ENCODE measurements at places on chromosomes 1 and 21. TPM values are rescaled to one million over a fixed set of nuclear protein-coding genes. Genes with fewer than 3 reads are reported as not detected.
A peak's percentile ranks its signal among the peaks of the same experiment; 100 is the strongest.

- peaks cover 43% of the 10 kb centered on the region for H3K27me3 ChIP-seq
- H3K36me3 ChIP-seq: no peaks in the 10 kb centered on the region
- peaks cover 34% of the 10 kb centered on the region for H3K4me1 ChIP-seq
- peak overlapping the region; percentile 98 for H3K27ac ChIP-seq
Measured at GRCh38 chr1:58783090-58783992, 506 bp downstream of the JUN start.

ETNK2 gene
- total RNA-seq: 18.3 TPM

PLA2G2C gene
- total RNA-seq: not detected

- DNase-seq: no peak
- H3K36me3 ChIP-seq: peaks cover 7% of the 10 kb centered on the region
- no peaks in the 10 kb centered on the region for H3K4me1 ChIP-seq
Measured at GRCh38 chr1:200973937-200974657, 49.4 kb downstream of the KIF21B start.

FAM20B gene
- 36.1 TPM for total RNA-seq

GRCh38 chr1:111704776-111705175 is 34.4 kb downstream of the INKA2 start:
- no peak overlapping the region for H3K27ac ChIP-seq
- DNase-seq: no peak
- peaks cover 25% of the 10 kb centered on the region for H3K36me3 ChIP-seq
- H3K27me3 ChIP-seq: no peaks in the 10 kb centered on the region
- H3K4me1 ChIP-seq: no peaks in the 10 kb centered on the region

GRCh38 chr21:25589887-25590286 is 17.4 kb downstream of the MRPL39 start:
- DNase-seq: no peak
- H3K4me1 ChIP-seq: no peaks in the 10 kb centered on the region
- H3K27ac ChIP-seq: no peak overlapping the region
- no peaks in the 10 kb centered on the region for H3K27me3 ChIP-seq
- no peak overlapping the region for H3K4me3 ChIP-seq
- peaks cover 58% of the 10 kb centered on the region for H3K36me3 ChIP-seq

C1orf141 gene
- not detected for total RNA-seq

DNA sequence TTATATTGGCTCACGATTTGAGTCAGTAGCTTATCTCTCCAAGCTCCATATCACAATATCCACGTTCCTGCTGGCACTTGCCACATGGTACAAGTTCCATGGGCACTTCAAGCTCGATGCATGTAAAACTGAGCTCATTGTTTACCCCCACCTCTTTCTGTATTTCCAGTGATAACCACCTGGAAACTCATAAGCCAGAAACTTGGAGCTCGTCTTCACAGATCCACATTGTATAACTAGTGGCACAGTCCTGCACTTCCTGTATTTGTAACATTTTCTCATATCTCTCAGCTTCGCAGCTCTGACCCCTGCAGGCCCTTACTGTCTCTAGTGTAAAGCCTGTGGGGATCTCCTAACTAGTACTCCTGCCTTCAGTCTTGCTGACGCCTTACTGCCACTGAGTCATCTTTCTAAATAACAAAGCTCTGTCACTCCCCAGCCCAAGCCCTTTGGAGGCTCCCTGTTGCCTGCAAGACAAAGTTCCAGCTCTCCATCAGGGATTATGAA is 6.5 kb upstream of the C2CD4D start:
- peaks cover 13% of the 10 kb centered on the region for H3K4me1 ChIP-seq
- no peak overlapping the region for H3K4me3 ChIP-seq
- H3K27me3 ChIP-seq: peaks cover 9% of the 10 kb centered on the region
- H3K36me3 ChIP-seq: peaks cover 3% of the 10 kb centered on the region
- DNase-seq: no peak

GRCh38 chr1:116433275-116434257 is 60.5 kb downstream of the ATP1A1 start:
- H3K27me3 ChIP-seq: no peaks in the 10 kb centered on the region
- H3K27ac ChIP-seq: no peak overlapping the region
- no peak for DNase-seq
- no peaks in the 10 kb centered on the region for H3K4me1 ChIP-seq
- H3K4me3 ChIP-seq: no peak overlapping the region
- no peaks in the 10 kb centered on the region for H3K36me3 ChIP-seq

GRCh38 chr1:204598319-204598969 is 82.2 kb downstream of the MDM4 start:
- H3K4me1 ChIP-seq: peaks cover 37% of the 10 kb centered on the region
- H3K36me3 ChIP-seq: no peaks in the 10 kb centered on the region
- H3K27ac ChIP-seq: no peak overlapping the region
- peaks cover 5% of the 10 kb centered on the region for H3K27me3 ChIP-seq

DNA sequence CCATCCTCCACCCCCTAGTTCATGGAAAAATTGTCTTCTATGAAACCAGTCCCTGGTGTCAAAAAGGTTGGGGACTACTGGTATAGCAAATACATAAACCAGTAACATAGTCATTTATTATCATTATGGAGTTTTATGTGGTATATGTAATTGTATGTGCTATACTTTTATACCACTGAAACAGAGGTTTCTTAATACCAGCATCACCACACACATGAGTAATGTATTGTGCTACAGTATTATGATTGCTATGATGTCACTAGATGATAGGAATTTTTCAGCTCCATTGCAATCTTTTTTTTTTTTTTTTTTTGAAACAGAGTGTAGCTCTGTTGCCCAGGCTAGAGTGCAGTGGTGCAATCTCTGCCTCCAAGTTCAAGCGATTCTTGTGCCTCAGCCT is 5.7 kb upstream of the PAXBP1 start:
- no peaks in the 10 kb centered on the region for H3K36me3 ChIP-seq
- H3K4me1 ChIP-seq: peaks cover 9% of the 10 kb centered on the region
- no peaks in the 10 kb centered on the region for H3K27me3 ChIP-seq

DNA sequence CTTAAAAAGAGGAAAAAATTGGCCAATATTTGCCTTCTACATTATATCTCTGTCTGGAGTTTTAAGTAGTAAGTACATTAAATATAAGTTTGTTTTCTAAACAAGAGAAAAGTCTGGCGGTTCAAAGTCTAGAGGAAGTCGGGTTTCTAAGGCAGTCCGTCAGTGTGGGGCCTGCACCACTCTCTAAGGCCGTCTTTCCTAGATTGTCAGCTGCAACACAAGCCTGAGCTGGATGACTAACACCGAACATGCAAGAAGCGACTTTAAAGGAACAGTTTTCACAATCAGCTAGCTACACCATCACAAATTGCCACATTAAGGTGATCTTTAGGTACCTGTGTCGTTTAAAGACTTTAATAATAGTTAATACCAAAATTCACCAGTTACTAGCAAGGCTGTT is 19.6 kb downstream of the CCSAP start:
- peak overlapping the region; percentile 22 for H3K27ac ChIP-seq
- peaks cover 20% of the 10 kb centered on the region for H3K36me3 ChIP-seq
- H3K27me3 ChIP-seq: no peaks in the 10 kb centered on the region
- H3K4me1 ChIP-seq: peaks cover 9% of the 10 kb centered on the region

ATP6V1G3 gene
- total RNA-seq: not detected

- H3K27ac ChIP-seq: no peak overlapping the region
- no peak overlapping the region for H3K4me3 ChIP-seq
- DNase-seq: no peak
- no peaks in the 10 kb centered on the region for H3K27me3 ChIP-seq
- H3K36me3 ChIP-seq: peaks cover 39% of the 10 kb centered on the region
Measured at GRCh38 chr1:28199328-28200233, 23.1 kb upstream of the PTAFR start.

GRCh38 chr1:29672416-29673227 is 436.3 kb downstream of the PTPRU start:
- DNase-seq: no peak
- H3K4me3 ChIP-seq: no peak overlapping the region

CZIB gene
- total RNA-seq: 41.6 TPM

DNA sequence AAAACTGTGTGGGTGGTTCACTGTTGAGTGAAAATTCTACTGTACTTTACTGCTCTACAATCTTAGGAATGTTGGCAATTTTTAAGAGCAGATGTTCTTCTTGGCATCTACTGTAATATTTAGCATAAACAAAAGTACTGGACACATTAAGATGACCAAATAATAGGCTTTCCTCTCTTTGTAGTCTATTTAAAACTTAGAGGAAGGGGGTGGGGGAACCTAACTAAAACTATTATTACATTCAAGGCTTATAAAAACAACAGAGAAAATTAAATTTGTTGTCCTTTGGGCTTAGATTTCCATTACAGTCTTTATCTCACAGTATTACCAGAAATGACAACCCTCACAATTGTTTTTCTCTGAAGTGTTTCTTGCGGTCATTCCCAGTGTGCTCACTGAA is 181.2 kb downstream of the PLPPR4 start:
- H3K27me3 ChIP-seq: no peaks in the 10 kb centered on the region
- DNase-seq: no peak
- no peaks in the 10 kb centered on the region for H3K36me3 ChIP-seq
- no peak overlapping the region for H3K27ac ChIP-seq

KRTAP23-1 gene
- not detected for total RNA-seq

GRCh38 chr1:118101999-118102398 is 83.0 kb downstream of the SPAG17 start:
- H3K27ac ChIP-seq: no peak overlapping the region
- H3K27me3 ChIP-seq: no peaks in the 10 kb centered on the region
- peaks cover 7% of the 10 kb centered on the region for H3K4me1 ChIP-seq
- no peak for DNase-seq

GBP5 gene
- total RNA-seq: 0.23 TPM

GRCh38 chr21:34305605-34306604 is 57.9 kb upstream of the KCNE2 start:
- H3K36me3 ChIP-seq: no peaks in the 10 kb centered on the region
- H3K27me3 ChIP-seq: no peaks in the 10 kb centered on the region
- no peak for DNase-seq
- no peaks in the 10 kb centered on the region for H3K4me1 ChIP-seq
- no peak overlapping the region for H3K27ac ChIP-seq
- H3K4me3 ChIP-seq: no peak overlapping the region

- H3K27ac ChIP-seq: no peak overlapping the region
- H3K4me1 ChIP-seq: peaks cover 24% of the 10 kb centered on the region
- no peaks in the 10 kb centered on the region for H3K36me3 ChIP-seq
- H3K4me3 ChIP-seq: no peak overlapping the region
- H3K27me3 ChIP-seq: peaks cover 12% of the 10 kb centered on the region
Measured at GRCh38 chr21:41596241-41596925, 88.4 kb upstream of the TMPRSS2 start.

PPT1 gene
- total RNA-seq: 111 TPM

SMIM1 gene
- total RNA-seq: 10.2 TPM

- DNase-seq: no peak
- H3K27me3 ChIP-seq: no peaks in the 10 kb centered on the region
- no peak overlapping the region for H3K4me3 ChIP-seq
- peak overlapping the region; percentile 78 for H3K27ac ChIP-seq
Measured at GRCh38 chr1:33295023-33295422, 25.9 kb downstream of the A3GALT2 start.

- H3K4me3 ChIP-seq: no peak overlapping the region
- H3K27ac ChIP-seq: no peak overlapping the region
- no peaks in the 10 kb centered on the region for H3K36me3 ChIP-seq
- H3K27me3 ChIP-seq: no peaks in the 10 kb centered on the region
- H3K4me1 ChIP-seq: no peaks in the 10 kb centered on the region
Measured at GRCh38 chr1:92509619-92510018, 22.9 kb upstream of the GFI1 start.

POTED gene
- not detected for total RNA-seq

- H3K4me1 ChIP-seq: no peaks in the 10 kb centered on the region
- H3K4me3 ChIP-seq: no peak overlapping the region
- no peaks in the 10 kb centered on the region for H3K27me3 ChIP-seq
- DNase-seq: no peak
Measured at GRCh38 chr21:25396135-25396711, 211.1 kb downstream of the MRPL39 start.

DNA sequence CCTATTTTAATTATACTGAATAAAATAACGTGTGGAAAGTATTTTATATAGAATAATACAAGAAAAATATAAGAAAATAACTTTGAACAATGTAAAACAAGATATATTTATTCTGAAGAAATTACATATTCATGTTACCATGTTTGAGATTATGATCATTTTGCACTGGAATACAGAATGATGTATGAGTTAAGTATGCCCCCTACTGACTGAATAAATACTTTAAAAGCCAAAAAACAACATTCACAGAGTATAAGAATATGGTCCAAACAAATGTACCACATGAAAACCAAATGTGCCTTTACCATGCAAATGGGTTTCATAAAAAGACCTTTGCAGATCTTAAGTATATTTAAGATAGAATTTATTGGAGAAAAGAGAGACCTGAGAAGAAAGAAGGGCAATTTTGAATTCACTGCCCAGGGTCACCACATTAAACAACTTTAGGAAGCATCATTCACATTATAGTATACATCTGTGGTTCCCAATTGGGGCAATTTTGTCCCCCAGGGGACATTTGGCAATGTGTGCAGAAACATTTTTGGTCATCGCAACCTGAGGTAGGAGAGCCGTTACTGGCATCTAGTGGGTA is 136.6 kb upstream of the GFI1 start:
- no peaks in the 10 kb centered on the region for H3K27me3 ChIP-seq
- H3K27ac ChIP-seq: no peak overlapping the region
- no peak for DNase-seq
- H3K4me3 ChIP-seq: no peak overlapping the region
- H3K4me1 ChIP-seq: no peaks in the 10 kb centered on the region

- H3K27me3 ChIP-seq: peaks cover 17% of the 10 kb centered on the region
- H3K4me3 ChIP-seq: no peak overlapping the region
- H3K36me3 ChIP-seq: no peaks in the 10 kb centered on the region
- no peak overlapping the region for H3K27ac ChIP-seq
- H3K4me1 ChIP-seq: peaks cover 6% of the 10 kb centered on the region
Measured at GRCh38 chr1:6502000-6502891, 10.8 kb upstream of the PLEKHG5 start.

GRCh38 chr1:48659801-48660200 is 116.9 kb downstream of the BEND5 start:
- H3K4me3 ChIP-seq: no peak overlapping the region
- H3K27ac ChIP-seq: no peak overlapping the region
- DNase-seq: no peak
- no peaks in the 10 kb centered on the region for H3K27me3 ChIP-seq
- no peaks in the 10 kb centered on the region for H3K4me1 ChIP-seq
- H3K36me3 ChIP-seq: no peaks in the 10 kb centered on the region

DNA sequence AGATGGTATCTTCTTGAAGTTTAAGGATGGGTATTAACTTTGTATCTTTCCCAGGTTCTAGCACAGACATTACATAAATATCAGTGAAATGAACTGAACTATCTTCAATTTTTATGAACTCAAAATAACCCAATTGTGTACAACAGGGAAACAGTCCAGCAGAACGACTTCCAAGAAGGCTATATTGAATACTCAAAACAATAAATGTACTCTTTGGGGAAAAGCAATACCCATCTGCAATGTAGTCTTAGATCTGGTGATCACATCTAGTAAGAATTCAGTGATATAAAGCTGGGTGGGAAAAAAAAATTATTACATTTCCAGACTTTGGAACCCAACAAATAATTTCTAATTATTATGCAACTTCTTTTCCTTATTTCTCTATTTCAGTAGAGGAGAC is 33.1 kb upstream of the GORAB start:
- no peak overlapping the region for H3K4me3 ChIP-seq
- H3K36me3 ChIP-seq: no peaks in the 10 kb centered on the region
- H3K27ac ChIP-seq: no peak overlapping the region
- H3K4me1 ChIP-seq: peaks cover 39% of the 10 kb centered on the region

BCAN gene
- 2.5 TPM for total RNA-seq

- DNase-seq: no peak
- H3K27me3 ChIP-seq: no peaks in the 10 kb centered on the region
- no peak overlapping the region for H3K27ac ChIP-seq
Measured at GRCh38 chr21:37899146-37899545, 17.1 kb downstream of the KCNJ6 start.

TSSK3 gene
- total RNA-seq: 1.7 TPM
